ENCODE measurements at places on chromosomes 6 and 20.

DNA sequence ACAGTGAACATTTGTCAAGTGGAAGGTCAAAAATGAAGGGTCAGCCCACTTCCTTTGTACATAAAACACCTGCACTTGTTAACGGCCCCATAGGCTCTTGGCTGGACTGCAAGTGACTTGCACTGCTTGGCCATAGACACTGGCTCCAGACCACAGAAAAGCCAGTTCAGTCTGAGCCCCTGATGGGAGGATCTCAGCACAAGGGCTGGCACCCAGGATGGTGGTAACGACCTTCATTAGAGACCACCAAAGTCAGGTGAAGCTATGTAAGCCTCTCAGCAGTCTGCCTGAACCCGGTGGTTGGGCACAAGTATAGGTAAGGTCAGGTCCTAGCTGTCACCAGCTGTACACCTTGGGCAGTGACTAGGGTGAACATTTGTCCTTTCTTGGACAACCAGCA is 16.1 kb downstream of the PLAGL2 start:
- H3K4me1 ChIP-seq = peaks cover 28% of the 10 kb centered on the region
- no peak overlapping the region for H3K27ac ChIP-seq
- no peaks in the 10 kb centered on the region for H3K27me3 ChIP-seq

DNA sequence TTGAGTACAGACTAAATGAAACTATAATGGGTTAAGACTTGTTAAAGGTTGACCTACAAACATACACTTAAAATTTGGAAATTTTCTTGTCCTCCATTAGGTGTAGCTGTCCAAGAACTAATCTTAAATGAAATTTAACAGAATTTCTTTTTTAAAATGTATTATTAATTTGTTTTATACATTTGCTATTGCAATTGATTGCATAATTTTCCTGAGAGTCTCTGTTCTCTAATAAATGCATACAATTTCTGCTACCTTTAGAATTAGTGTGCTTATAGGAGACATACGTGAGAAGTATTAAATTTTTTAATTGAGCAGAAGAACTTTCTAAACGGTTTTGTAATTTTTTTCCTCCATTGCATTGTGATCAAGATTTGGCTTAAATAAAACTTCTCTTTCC is 1.5 kb downstream of the FAM135A start:
- peaks cover 28% of the 10 kb centered on the region for H3K4me1 ChIP-seq
- peaks cover 9% of the 10 kb centered on the region for H3K36me3 ChIP-seq
- peak overlapping the region; percentile 70 for H3K4me3 ChIP-seq
- no peak overlapping the region for H3K27ac ChIP-seq

DNA sequence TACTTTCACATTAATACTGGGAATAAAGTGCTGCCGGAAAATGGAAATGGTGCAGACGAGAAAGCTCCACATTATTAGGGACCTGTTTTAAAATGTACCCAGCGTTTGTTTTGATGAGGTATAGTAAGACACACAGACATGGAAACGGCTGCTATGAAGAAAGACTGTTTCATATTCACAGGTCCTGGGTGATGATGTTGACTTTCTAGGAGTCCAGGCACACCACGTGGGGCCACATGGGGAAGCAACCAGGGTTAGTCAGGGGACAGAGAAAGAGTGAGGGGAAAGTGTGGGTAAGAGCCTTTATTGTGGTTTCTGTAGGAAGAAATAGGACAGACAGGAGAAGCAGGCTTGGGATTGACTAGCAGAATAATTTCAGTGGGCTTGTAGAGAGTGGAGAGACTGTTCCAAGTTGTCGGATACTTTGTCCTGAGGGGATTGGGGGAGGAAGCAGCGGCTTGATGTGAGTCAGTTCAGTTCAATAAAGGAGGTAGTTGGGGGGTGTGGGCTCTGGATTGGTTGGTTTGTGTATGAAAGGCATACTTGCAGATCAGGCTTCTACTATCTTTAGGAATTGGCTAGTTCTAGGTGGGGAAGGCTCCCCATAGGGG is 112.0 kb upstream of the MCHR2 start:
- H3K27ac ChIP-seq = no peak overlapping the region
- no peaks in the 10 kb centered on the region for H3K4me1 ChIP-seq
- DNase-seq = no peak
- no peaks in the 10 kb centered on the region for H3K36me3 ChIP-seq

GRCh38 chr6:111806165-111806547 is 67.1 kb downstream of the FYN start:
- no peak overlapping the region for H3K4me3 ChIP-seq
- peak overlapping the region; percentile 10 for H3K27ac ChIP-seq
- H3K36me3 ChIP-seq = no peaks in the 10 kb centered on the region
- H3K4me1 ChIP-seq = peaks cover 18% of the 10 kb centered on the region
- H3K27me3 ChIP-seq = no peaks in the 10 kb centered on the region

DNA sequence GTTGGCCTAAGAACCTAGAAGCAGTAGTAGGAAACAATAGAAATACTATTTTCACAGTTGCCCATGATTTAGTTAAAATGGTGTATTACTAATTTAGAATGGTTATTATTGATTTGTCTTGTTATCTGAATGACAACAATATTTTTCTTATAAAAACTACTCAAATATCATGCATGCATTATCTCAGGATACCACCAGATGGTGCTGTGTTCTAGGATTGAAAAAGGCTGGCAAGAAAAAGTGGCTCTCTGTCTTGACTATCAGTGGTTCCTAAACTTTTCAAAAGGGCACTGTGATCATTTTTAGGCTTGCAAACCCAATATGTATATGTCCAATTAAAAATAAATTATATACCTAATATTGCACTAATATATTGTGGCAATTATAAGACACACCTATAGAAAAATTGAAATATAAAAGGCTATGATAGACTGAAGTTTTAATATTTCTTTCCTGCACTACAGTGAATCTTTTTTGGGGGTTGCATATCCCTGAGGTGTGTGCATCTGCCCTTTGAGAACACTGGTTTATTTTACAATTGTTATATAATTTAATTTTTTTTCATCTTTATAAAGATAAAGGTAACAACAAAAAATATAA is 131.7 kb upstream of the MLIP start:
- H3K27ac ChIP-seq = no peak overlapping the region
- H3K36me3 ChIP-seq = no peaks in the 10 kb centered on the region
- no peak for DNase-seq

DNA sequence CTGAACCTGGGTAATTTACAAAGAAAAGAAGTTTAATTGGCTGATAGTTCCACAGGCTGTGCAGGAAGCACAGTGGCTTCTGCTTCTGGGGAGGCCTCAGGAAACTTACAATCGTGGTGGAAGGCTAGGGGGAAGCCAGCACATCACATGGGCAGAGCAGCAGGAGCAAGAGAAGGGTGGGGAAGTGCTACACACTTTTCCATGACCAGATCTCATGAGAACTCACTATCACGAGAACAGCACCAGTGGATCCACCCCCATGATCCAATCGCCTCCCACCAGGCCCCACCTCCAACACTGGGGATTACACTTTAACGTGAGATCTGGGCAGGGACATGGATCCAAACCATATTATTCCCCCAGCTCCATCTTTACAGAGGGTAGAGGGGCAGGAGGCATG is 166.4 kb downstream of the NFATC2 start:
- H3K27me3 ChIP-seq = no peaks in the 10 kb centered on the region
- H3K4me3 ChIP-seq = no peak overlapping the region
- no peaks in the 10 kb centered on the region for H3K36me3 ChIP-seq
- H3K27ac ChIP-seq = no peak overlapping the region
- peaks cover 14% of the 10 kb centered on the region for H3K4me1 ChIP-seq

GRCh38 chr20:60802676-60803075 is 449.4 kb upstream of the CDH4 start:
- no peak overlapping the region for H3K27ac ChIP-seq
- peaks cover 5% of the 10 kb centered on the region for H3K4me1 ChIP-seq
- DNase-seq = no peak
- H3K36me3 ChIP-seq = no peaks in the 10 kb centered on the region
- H3K4me3 ChIP-seq = no peak overlapping the region
- H3K27me3 ChIP-seq = no peaks in the 10 kb centered on the region

GRCh38 chr20:36305602-36306551 is at the start of gene DLGAP4:
DLGAP4 (plus strand) TSS chr20:36306339; CDS start chr20:36431718, 125,379 bp downstream.
- no peak for DNase-seq
- peaks cover 95% of the 10 kb centered on the region for H3K27me3 ChIP-seq
- H3K4me3 ChIP-seq = peak within 1 kb of the TSS; percentile 47
- H3K4me1 ChIP-seq = peaks cover 17% of the 10 kb centered on the region

DNA sequence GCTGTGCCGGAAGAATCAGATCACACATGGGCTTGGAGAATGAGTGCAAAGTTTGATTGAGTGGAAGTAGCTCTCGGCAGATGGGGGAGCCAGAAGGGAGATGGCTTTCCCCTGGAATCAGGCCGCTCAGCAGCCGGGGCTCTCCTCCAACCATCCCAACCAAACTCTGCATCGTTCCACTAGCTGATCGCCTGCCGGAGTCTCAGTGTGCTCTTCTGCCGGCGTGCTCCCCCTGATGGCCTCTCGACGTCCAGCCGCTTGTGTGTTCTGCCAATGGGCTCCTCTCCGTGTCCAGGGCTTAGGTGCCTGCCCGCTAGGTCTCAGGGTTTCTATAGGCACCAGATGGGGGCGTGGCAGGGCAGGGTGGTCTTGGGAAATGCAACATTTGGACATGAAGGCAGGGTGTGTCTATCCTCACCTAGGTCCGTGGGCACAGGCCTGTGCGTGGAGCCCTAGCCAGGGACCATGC is 4.9 kb upstream of the BIRC7 start:
- peaks cover 34% of the 10 kb centered on the region for H3K27me3 ChIP-seq
- H3K4me1 ChIP-seq = no peaks in the 10 kb centered on the region
- no peak for DNase-seq
- no peak overlapping the region for H3K4me3 ChIP-seq
- no peaks in the 10 kb centered on the region for H3K36me3 ChIP-seq
- H3K27ac ChIP-seq = no peak overlapping the region

GRCh38 chr20:59663513-59664060 is 59.2 kb downstream of the PHACTR3 start:
- H3K27ac ChIP-seq = no peak overlapping the region
- no peaks in the 10 kb centered on the region for H3K36me3 ChIP-seq
- no peaks in the 10 kb centered on the region for H3K4me1 ChIP-seq
- peaks cover 40% of the 10 kb centered on the region for H3K27me3 ChIP-seq

DNA sequence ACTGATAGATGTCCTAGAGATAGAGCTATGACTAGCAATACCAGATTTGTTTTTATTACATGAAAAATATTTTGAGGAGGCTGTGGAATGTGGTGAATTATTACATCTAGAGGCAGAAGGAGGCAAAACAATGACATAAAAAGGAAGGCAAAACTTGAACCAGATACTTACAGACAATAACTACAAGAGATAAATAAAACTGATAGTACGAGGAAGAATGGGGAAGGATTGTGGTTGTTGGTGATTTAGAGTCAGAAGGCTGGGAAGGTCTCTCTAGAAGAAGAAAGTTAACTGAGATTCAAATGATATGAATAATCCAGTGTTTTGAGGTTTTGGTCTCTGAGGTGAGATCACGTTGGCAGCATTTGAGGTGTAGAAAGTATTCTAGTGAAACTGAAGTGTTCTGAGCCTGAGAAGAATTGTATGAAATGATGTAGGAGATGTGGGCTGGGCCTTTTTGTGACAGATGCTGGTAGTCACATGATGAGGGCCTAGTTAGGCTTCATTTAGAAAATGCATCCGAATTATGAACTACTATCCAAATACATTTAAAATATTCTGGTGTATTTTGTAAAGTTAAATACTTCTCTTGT is 589.1 kb downstream of the EYS start:
- no peak for DNase-seq
- H3K4me3 ChIP-seq = no peak overlapping the region
- no peaks in the 10 kb centered on the region for H3K27me3 ChIP-seq

GRCh38 chr6:128479991-128480390 is 40.4 kb downstream of the PTPRK start:
- no peaks in the 10 kb centered on the region for H3K27me3 ChIP-seq
- no peak overlapping the region for H3K27ac ChIP-seq
- no peak for DNase-seq

DNA sequence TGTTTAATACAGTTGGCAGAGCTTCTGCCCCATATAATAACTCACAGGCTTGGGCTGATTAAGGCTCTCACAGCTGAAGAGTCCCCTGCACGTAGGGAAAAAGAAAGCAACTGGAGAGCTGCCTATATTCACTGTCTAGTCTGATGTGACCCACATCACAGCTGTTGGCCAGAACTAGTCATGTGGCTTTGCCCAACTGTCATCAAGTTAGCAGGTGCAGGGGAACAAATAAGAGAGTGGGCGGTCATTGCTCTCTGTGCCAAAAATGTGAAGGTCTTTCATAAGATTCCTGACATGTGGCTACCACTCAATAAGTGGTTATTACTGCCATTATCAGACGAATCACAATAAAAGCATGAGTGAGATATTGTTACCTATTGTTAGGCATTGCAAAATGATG is 665.2 kb downstream of the DOK5 start:
- no peak for DNase-seq
- no peak overlapping the region for H3K27ac ChIP-seq
- peaks cover under 1% of the 10 kb centered on the region for H3K4me1 ChIP-seq
- no peak overlapping the region for H3K4me3 ChIP-seq
